ENCODE measurements at places on chromosomes 4 and X.

DNA sequence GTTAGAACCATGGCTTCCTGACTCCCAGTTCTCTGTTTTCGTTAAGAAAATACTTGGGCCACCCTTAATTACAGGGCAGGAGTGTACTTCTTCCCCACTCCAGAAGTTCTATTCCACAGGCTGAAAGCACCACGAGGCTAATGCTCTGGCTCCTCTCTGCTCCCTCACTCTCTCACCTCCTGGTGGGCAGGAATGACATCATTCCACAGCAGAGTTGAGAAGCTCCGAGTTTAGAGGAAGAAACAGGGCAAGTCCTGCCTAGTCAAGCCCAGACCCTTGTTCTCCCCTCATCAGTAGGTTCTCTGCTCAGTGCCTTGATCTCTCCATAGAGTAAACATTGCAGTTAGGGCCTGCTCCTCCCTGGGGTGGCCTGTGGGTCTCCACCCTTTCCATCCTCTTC lies 343.8 kb upstream of the CLNK start:
- DNase-seq: no peak

DNA sequence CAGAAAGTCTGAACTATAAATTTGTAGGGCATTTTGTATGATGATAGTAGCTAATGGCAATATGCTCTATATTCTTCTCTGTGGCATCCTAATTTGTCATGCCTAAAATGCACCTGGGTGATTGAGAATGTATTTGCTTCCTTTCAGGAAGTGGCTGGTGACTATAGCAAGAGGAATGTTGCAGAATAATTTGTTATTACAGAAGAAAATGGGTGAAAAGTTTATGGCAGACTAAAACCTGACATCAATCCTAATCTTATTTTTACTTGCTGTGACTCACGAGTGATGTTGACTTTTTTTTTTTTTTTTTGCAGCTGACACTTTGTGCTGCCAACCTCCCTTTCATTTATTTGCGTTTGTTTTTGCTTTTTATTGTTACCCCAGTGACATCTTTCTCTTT lies 141.1 kb downstream of the MSL3 start:
- DNase-seq: no peak

GRCh38 chr4:22672519-22672918 lies 20.2 kb upstream of the GBA3 start:
- DNase-seq: no peak

DNA sequence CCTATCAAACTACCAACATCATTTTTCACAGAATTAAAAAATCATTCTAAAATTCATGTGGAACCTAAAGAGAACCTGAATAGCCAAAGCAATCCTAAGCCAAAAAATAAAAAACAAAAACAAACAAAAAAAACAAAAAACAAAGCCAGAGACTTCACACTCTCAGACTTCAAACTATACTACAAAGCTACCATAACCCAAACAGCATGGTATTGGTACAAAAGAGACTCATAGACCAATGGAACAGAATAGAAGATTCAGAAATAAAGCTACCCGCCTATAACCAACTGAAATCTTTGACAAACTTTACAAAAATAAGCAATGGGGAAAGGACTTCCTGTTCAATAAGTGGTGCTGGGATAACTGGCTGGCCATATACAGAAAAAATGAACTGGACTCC lies 152.3 kb upstream of the SMIM31 start:
- no peak for DNase-seq

DNA sequence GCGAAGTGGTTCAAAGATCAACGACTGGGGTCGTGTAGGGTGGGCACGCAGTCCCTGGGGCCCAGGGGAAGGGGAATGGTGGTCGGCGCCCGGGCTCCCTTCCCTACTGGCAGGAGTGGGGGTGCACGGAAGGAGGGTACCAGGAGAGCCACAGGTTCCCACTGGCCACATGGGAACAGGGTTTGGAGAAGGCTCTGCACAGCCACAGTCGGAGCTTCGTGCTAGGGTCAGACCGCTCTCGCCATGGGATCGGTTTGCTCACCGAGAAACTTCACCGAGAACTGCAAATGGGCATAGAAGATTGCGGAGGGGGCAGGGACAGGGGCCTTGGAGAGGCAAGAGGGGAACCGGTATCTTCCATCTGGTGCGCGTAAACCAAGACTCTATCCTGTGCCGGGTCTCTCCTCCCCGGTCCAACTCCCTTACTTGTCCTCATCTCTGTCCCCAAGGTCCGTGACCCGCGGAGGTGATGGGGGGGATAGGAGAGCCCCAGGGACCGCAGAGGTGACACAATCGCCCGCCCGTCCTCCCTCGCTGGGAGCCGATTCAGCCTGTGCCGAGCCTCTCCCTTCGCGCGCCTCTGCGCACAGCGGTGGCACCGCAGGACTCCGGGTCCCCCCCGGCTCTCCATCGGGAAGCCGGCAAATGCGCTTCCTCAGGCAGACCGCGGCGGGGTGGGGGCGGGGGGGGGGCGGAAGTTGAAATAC lies 1.0 kb downstream of the SCD5 start:
- DNase-seq: no peak

GRCh38 chr4:127604949-127605709 lies 27.6 kb upstream of the INTU start:
- DNase-seq: no peak

GRCh38 chrX:46279214-46279924 lies 265.9 kb downstream of the ZNF674 start:
- DNase-seq: peak; percentile 2

DNA sequence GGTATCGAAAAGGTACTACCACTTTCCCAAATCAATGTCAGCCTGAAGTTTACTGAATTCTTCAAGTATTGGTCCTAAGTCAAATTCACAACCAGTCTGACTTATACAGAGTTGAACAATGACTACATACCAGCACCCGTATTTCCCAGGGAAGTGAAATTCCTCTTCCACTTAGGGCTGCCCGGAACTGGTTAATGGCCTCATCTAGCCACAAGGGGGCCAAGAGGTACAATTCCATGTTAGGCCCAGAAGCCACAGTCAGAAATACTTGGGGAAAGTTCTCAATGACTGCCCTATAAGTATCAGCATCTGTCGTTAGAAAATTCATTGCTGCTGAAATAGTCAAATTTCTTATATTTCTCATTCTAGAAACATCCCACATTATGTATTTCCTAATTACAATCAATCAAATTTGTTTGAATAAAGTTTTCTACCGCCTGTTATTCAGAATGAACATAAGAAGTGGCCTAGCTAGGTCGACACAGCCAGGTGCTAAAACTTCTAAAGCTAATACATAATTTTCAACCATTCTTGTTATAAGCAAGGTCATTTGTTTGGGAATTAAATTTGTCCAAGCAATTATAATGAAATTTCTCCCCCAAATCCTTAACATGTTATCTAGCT lies 5.6 kb upstream of the PCDH7 start:
- DNase-seq: no peak

GRCh38 chr4:61517144-61517543 lies 317.0 kb downstream of the ADGRL3 start:
- no peak for DNase-seq

DNA sequence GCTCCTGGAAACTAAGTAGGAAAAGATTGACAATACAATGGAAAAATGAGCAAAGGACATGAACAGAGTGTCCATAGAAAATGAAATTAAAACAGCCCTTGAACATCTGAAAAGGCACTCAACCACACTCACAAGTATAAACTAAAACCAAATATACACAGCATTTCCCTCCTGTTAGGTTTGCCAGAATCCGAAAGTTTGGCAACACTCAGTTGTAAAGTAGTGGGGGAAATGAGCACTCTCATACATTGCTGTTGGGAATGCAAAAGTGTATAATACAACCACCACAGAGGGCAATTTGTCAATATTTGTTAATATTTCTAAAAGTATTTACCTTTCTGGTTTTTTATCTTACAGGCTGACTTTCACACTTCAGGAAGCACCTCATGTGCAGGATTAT lies 84.2 kb upstream of the TMEM164 start:
- DNase-seq: no peak

DNA sequence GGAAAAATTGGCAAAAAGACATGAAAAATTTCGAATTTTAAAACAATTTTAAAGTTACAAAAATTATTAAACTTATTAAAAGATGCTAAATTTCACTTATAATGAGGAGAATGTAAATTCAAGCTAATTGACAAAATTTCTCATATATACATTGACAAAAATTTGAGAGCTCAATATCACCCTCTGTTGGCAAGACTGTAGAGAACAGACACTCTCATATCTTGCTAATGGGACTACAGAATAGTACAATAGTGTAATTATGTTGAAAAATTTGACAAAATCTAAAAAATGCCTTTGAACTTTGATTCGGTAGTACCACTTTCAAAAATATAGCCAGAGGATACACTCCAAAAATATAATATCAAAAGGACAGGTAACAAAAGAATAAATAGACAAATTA lies 29.8 kb downstream of the DCAF8L2 start:
- no peak for DNase-seq

GRCh38 chrX:67780694-67781109 lies 236.9 kb downstream of the AR start:
- no peak for DNase-seq

GRCh38 chrX:146658379-146658778 lies 151.2 kb upstream of the CXorf51B start:
- DNase-seq: no peak

DNA sequence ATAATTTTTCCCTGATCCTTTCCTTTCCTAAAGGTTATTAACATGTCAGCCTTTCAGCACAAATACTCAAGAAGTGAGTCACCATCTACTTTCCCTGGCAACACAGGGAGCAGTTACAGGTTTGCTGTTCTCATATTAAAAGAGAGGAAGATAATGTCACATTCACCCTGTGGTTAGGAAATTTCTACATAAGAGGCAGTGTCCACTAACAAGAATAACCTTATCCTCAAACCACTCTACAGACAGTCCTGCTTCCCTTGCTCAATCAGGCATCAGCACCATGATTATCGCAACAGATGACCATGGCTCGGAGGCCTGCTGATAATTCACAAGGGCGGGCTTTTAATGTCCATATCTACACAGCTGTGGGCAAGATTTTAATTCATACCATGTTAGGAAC lies 30.9 kb downstream of the RNF150 start:
- DNase-seq: no peak

DNA sequence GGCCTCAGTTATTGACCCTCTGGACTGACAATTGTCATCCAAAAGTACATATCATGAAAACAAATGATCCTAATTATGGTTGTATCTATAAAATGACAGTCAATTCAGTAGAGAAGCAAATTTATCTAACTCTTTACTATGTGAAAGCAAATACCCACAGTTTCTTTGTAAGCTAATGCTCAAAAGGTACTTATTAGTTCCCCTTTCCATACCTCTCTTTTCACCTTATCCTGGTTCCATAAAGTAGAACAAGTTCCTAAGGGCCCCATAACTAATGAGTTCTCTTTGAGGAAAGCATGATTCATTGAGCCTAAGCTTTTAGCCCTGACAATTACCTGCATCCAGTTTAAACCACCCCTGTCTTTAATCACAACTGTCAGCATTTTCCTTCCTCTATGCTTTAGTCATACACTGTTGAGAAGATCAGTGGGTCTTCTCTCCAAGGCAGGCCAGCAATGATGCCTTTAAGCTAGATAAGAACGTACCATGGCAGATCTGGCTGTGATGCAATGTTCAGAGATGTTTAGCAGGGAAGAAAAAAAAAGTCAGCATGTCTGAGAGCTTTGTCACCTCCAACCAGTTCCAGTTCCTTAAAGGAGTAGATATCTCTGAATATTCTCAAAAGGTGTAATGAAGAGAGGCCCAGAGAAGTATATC lies 179.7 kb upstream of the RASGEF1B start:
- DNase-seq: no peak

- no peak for DNase-seq
These were observed 37.3 kb upstream of the PRSS12 start for GRCh38 chr4:118390121-118390520.

- DNase-seq: no peak
These were observed 152.5 kb upstream of the DCAF8L1 start for GRCh38 chrX:28133763-28134162.

Data from stimulated activated CD4-positive, alpha-beta T cell treated with anti-CD3 and anti-CD28 coated beads, Interleukin-2, amount 100 ng/mL, for 4 hours (primary cell).